Mesangial cell (primary cell): ENCODE measurements at places on chromosomes 1 and 21. TPM values are rescaled to one million over a fixed set of nuclear protein-coding genes. Genes with fewer than 3 reads are reported as not detected.

HAO2 gene
- not detected in 2 replicates for total RNA-seq

SHISAL2A gene
- not detected in 2 replicates for total RNA-seq

SPRR2E gene
- total RNA-seq, result not detected in 2 replicates

LCA5L gene
- 0.16 and 3.8 TPM in 2 replicates for total RNA-seq

NEK7 gene
- total RNA-seq, result 23.5 and 37.3 TPM in 2 replicates

PODN gene
- 0.13 TPM in 1 of 2 replicates, not detected in the other for total RNA-seq

MAP1LC3C gene
- 0.63 TPM in 1 of 2 replicates, not detected in the other for total RNA-seq

MAB21L3 gene
- total RNA-seq, result under 0.01 TPM in 1 of 2 replicates, not detected in the other

CNST gene
- 5.1 and 8.4 TPM in 2 replicates for total RNA-seq

NUAK2 gene
- total RNA-seq, result 30.1 and 34.1 TPM in 2 replicates

NIPAL3 gene
- total RNA-seq, result 19.2 and 45.9 TPM in 2 replicates

E2F2 gene
- total RNA-seq, result 0.51 and 3.6 TPM in 2 replicates

UTS2 gene
- total RNA-seq, result not detected in 2 replicates

UBE2U gene
- not detected in 2 replicates for total RNA-seq

PTPN14 gene
- total RNA-seq, result 68.6 and 84.6 TPM in 2 replicates

MAP10 gene
- total RNA-seq, result 2.3 and 2.6 TPM in 2 replicates
